ENCODE measurements at places on chromosomes 4 and X. TPM values are rescaled to one million over a fixed set of nuclear protein-coding genes. Genes with fewer than 3 reads are reported as not detected.

- DNase-seq: no peak
These were observed 22.9 kb upstream of the COX7B2 start for GRCh38 chr4:46931981-46932380.

DNA sequence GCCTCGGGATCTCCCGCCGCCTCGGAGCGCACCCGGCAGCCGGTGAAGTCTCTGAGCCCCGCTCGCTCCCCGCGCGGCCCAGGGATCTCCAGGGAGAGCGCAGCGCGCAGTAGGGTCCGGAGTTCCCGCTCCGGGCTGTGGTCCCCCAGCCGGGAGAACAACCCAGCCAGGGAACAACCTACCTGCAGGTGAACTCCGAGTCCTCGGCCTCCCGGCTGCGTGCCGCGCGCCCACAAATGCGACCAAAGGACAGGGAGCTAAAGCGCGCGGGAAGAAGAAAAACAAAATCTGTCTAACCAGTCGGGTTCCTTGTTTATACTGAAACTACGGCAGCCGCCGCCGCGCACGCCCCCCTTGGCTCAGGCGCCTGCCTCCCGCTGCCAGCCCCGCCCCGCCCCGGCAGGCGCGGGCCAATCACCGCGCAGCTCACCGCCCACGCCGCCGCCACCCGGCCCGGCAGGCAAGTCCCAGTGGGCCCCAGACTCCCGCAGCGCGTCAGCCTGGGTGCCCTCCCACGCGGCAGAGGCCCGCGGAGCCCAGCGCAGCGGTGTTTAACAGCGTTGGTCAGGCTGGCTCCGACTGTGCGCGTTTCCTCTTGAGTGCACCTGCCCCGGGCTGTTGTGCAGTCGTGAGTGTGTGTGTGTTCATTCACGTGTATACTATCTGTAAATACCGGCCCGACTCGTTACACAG lies at the start of gene RASGEF1B:
RASGEF1B (minus strand) TSS at position 320 of the 693 bp plus-strand sequence. CDS start 12,399 bp downstream, outside the sequence.
- peak; percentile 17 for DNase-seq

DNA sequence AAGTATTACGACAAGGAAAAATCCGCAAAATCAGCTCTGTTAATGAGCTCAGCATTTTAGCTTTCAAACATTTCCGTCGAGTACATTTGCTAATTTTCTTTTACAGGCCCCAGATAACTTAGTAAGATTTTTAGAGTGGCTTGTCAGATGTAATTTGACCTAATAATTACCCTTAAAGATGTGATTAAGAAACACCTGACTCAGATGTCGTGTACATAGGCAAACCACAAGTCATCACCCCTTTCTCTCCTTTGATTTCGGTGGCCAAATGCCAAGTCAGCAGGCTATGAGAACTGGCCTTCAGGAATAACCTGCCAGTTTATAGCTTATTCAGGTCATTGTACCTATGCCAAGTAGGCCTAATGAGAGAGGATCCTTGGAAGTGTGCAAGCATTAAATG lies 369.6 kb downstream of the PCDH7 start:
- no peak for DNase-seq

GRCh38 chrX:73289039-73289438 lies 74.4 kb upstream of the NAP1L2 start:
- DNase-seq: no peak

DNA sequence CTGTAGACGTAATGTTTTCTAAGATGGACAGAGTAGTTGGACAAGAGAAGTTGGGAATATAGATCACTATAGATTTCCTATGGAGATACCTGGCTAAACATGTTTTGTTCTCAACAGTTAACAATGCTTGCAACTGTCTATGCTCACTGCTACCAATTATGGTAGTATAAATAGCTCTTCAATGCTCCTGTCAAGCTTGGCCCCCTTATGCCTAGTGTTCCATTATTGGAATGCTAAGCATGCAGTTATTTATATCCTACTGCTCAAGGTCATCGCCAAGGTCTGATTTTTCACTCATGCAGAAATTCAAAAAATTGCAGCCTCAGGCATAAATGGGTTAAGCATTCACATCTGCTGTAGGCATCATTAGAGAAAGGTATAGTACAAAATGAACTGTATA lies 519.0 kb downstream of the IL15 start:
- DNase-seq: no peak

DNA sequence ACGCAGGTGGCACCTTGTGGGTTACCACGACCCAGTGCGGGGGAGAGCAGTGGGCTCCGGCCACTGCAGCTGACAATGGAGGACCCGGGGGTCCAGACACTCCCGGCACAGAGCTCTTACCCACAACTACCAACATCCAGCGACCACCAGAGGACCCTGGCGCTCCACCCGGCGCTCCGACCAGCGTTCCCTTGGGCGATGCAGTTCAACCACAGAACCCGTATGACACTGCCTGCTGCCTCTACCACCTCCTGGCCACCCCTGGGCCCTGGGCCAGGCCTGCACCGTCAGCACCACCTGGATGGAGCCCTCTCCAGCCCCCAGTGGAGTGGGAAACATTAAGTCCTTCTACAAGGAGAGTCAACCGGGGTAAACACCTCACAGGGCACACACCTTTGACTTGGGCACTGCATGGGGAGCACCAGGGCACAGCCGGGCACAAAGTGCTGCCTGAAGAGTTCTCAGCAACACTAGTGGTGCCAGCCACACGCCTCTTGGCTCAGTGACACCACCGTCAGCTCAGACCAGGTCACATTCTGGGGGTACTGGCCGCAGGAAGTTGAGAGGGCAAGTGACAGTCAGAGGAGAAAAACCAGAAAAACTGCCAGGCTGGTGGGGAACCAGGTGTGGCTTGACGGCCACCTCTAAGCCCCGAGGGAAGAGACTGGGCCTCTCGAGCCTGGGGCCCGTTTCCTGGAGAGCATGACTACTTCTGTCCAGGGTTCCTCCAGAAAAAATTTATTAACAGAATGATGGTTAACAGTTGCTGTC lies 2.6 kb downstream of the CTBP1 start:
- no peak for DNase-seq

GRCh38 chr4:78923464-78924312 lies 15.6 kb downstream of the PAQR3 start:
- peak; percentile 4 for DNase-seq

DNA sequence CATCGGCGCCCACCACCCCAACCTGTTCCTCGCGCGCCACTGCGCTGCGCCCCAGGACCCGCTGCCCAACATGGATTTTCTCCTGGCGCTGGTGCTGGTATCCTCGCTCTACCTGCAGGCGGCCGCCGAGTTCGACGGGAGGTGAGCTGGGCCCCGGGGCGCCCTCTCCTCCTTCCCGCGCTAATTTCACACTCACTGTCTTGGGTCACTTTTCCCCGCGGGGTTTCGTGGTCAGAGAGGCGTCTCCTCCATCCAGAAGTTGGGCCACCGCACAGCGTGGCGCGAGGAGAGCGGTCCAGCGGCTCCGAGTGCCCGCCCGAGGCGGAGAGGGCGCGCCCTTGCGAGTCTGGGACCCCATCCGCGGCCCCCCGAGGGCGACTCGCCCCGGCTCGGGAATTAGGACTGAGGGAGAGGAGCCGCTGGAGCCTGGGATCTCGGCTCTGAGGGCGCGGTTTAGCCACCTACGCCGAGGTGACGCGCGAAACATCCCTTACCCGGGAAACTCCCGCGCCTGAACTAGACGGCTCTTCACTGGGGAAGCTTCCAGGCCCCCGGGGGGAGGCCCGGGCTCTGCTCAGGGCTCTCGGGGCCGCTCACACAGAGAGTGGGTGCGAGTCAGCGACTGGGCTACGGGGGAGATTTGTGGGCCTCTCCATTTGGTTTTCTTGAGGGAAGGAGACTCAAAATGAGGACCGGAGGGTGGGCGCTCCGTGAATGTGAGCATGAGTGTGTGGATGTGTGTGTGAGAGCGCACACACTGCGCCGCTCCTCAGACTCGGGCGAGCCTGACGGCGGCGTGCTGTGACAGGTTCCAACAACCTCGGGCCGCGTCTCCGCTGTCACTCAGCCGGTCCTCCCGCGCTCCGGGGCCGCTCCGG lies 551 bp downstream of the NPNT start:
- peak; percentile 6 for DNase-seq

DNA sequence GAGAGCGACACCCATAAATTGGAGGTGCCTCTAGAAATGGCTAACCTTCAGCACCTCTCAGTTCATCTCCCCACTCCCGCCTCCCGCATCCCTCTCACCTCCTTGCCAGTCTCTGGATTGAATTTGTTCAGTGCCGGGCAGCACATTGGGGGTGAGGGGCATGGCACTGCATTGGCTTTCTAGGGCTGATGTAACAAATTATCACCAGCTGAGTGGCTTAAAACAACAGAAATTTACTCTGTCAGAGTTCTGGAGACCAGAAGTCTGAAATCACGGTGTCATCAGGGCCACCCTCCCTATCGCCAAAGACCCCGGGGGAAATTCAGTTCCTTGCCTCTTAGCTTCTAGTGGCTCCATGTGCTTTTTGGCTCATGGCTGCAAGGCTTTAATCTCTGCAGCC lies 105.1 kb upstream of the RBPJ start:
- DNase-seq: no peak

DNA sequence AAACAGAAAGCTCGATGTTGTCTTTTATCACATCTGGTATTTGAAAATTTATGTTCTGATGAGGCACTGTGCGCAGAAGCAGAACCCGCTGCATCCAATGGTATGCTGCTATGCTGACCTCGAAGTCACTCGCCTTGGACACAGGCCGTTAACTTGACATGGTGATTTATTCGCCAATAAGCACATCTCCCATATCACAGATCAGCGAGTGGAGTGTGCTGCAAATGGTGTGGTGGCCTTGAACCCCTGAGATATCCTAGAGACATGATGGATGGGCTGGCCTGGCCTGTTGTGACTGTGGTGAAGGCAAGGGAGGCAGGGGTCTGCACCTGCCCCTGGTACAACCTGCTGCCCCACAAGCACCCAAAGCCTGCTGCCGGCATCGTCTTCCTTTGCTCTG lies 175.4 kb upstream of the FRG1 start:
- no peak for DNase-seq

GRCh38 chrX:19577181-19577810 lies 62.0 kb upstream of the MAP3K15 start:
- no peak for DNase-seq

The GRXCR1 gene
- polyA plus RNA-seq: not detected

The MAGED1 gene
- polyA plus RNA-seq: 79.5 TPM

The ZBTB49 gene
- polyA plus RNA-seq: 1.9 TPM

The ANK2 gene
- 1.0 TPM for polyA plus RNA-seq

The RPS6KA6 gene
- polyA plus RNA-seq: 4.6 TPM
